A673 (cell line): ENCODE measurements at places on chromosomes 7 and 10. TPM values are rescaled to one million over a fixed set of nuclear protein-coding genes. Genes with fewer than 3 reads are reported as not detected.
A peak's percentile ranks its signal among the peaks of the same experiment; 100 is the strongest.

- H3K36me3 ChIP-seq = no peaks in the 10 kb centered on the region
- H3K4me3 ChIP-seq = no peak overlapping the region
- no peaks in the 10 kb centered on the region for H3K27me3 ChIP-seq
- H3K4me1 ChIP-seq = peaks cover 79% of the 10 kb centered on the region
Observed at GRCh38 chr10:104325436-104326435, 12.5 kb downstream of the ITPRIP start.

The ABCB4 gene
- total RNA-seq = 0.15 TPM in 1 of 2 replicates, not detected in the other

- H3K4me1 ChIP-seq = no peaks in the 10 kb centered on the region
- DNase-seq = no peak
- H3K27ac ChIP-seq = no peak overlapping the region
- no peak overlapping the region for H3K4me3 ChIP-seq
- H3K36me3 ChIP-seq = peaks cover 66% of the 10 kb centered on the region
Observed at GRCh38 chr7:44764665-44765578, 16.3 kb downstream of the ZMIZ2 start.

- no peak overlapping the region for H3K4me3 ChIP-seq
- H3K27ac ChIP-seq = no peak overlapping the region
Observed at GRCh38 chr7:48337012-48337621, 165.9 kb downstream of the ABCA13 start.

DNA sequence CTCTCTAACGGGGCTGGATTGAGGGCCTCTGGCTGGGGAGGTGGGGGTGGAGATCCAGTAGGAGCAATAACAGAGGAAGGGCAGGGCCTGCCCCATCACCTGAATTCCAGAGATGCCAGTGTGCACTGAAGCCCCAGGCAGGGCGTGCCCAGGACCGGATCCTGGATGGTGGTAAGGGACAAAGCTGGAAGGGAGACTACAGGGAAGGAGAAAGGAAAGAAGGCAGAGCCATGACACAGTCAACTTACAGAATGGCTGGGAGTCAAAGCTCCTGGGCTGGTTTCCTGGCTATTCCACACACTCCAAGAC lies 666 bp downstream of the TMEM139 start:
- H3K27ac ChIP-seq = no peak overlapping the region
- no peak overlapping the region for H3K4me3 ChIP-seq
- peaks cover 9% of the 10 kb centered on the region for H3K4me1 ChIP-seq
- no peaks in the 10 kb centered on the region for H3K36me3 ChIP-seq
- H3K27me3 ChIP-seq = no peaks in the 10 kb centered on the region

DNA sequence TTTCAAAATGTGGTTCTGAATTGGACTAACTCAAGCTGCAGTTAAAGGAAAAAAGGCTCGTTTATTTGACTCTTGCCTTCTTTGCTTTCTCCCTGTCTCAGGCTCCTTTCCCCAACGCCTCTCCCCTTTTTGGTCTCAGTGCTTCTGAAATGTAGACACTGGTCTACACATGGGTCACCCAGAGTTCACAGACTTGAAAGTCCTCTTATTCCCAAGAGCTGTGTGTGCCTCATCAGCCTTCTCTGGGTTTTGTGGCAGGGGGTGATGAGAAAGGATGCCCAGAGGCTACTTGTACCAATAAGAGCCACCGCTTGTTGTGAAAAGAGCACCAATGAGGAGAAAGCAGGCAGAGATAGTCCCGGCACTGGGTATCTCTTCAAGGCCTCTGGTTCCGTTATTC lies 125.7 kb downstream of the BICC1 start:
- no peak overlapping the region for H3K27ac ChIP-seq
- DNase-seq = no peak
- no peak overlapping the region for H3K4me3 ChIP-seq

DNA sequence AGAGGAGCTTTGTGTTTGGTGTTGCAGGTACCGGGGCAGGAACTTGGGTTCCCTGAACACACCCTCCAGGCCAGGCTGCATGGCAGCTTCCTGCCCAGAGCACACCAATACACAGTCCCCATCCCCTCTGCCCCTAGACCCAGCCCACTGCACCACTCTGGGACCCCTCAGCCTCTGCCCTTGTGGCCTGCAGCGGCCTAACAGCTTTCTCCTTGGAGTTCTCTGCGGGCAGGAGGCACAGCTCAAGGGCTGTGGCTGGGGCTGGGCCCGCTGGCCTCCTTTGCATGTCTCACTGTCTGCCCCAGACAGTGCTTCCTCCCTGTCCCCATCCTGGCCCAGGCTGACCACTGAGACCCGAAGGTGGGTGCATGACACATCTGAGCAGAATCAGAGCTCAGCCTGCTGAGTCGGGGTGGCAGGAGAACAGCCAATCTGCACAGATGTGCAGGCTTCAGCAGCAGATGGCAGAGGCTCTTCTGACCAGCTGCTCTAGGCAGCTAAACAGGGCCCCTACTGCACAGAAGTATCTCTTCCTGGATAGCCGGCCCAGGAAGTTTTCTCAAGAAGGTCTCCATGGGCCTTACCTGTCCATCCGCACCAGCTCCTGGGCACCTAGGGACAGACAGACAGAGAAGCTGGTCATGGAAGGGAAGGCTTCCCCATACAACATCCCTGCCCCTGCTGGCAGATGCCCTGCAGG lies 20.8 kb downstream of the VSIR start:
- DNase-seq = no peak
- no peak overlapping the region for H3K27ac ChIP-seq
- H3K4me1 ChIP-seq = no peaks in the 10 kb centered on the region
- H3K27me3 ChIP-seq = no peaks in the 10 kb centered on the region
- H3K4me3 ChIP-seq = no peak overlapping the region

DNA sequence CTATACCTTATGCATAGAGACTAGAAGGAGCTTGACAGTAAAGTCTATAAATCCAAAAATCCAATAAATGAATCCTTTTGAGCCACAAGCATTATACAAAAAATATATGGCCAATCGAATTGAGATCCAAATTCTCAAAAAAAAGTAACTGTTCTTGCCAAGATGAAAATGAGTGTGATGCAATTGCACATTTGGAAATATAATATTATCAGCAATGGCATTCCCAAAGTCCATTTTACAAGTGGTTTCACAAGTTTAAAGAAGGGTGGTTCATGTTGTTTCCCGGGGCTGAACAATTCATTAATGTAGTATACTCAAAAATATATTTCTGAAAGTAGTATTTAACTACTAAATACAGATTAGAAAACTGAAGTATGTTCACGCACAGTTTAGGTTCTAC lies 7.3 kb downstream of the RP9 start:
- no peaks in the 10 kb centered on the region for H3K27me3 ChIP-seq
- no peaks in the 10 kb centered on the region for H3K4me1 ChIP-seq
- no peak overlapping the region for H3K4me3 ChIP-seq
- DNase-seq = no peak
- H3K27ac ChIP-seq = no peak overlapping the region

DNA sequence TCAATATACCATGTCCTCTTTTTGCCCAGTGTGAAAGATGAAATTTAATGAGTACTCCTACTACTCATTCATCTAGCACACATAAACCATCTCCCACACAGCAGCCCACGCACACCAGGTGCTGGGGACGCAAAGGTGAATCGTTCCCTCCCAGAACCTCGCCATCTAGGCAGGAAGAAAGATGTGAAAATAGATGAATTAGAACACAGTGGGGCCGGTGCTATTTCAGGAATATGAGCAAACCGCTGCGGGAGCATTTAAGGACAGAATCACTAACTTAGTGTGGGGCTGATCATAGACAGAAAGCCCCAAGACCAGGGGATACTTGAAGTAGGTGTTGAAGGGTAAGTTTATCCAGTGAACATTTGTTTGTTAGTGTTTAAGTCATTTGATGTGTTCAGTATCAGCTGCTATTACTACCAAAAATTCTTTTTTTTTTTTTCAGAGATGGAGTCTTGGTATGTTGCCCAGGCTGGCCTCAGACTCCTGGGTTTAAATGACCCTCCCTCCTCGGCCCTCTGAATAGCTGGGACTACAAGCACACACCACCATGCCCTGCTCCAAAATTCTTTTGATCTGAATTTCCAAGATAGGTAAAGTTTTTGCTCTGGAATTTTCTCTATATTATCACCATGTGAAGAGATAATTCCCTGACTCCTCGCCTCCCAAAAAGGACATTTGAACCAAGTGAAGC lies 48.8 kb downstream of the CPXM2 start:
- no peak overlapping the region for H3K4me3 ChIP-seq
- H3K27ac ChIP-seq = no peak overlapping the region
- H3K4me1 ChIP-seq = no peaks in the 10 kb centered on the region
- no peaks in the 10 kb centered on the region for H3K36me3 ChIP-seq

GRCh38 chr7:114645451-114645850 lies 230.8 kb downstream of the FOXP2 start:
- no peaks in the 10 kb centered on the region for H3K36me3 ChIP-seq
- peaks cover 16% of the 10 kb centered on the region for H3K27me3 ChIP-seq
- H3K27ac ChIP-seq = no peak overlapping the region
- DNase-seq = no peak
- no peaks in the 10 kb centered on the region for H3K4me1 ChIP-seq

The CRHR2 gene
- total RNA-seq = not detected in 2 replicates

The C1QL3 gene
- total RNA-seq = not detected in 2 replicates

The SGCE gene
- 49.2 and 52.9 TPM in 2 replicates for total RNA-seq

DNA sequence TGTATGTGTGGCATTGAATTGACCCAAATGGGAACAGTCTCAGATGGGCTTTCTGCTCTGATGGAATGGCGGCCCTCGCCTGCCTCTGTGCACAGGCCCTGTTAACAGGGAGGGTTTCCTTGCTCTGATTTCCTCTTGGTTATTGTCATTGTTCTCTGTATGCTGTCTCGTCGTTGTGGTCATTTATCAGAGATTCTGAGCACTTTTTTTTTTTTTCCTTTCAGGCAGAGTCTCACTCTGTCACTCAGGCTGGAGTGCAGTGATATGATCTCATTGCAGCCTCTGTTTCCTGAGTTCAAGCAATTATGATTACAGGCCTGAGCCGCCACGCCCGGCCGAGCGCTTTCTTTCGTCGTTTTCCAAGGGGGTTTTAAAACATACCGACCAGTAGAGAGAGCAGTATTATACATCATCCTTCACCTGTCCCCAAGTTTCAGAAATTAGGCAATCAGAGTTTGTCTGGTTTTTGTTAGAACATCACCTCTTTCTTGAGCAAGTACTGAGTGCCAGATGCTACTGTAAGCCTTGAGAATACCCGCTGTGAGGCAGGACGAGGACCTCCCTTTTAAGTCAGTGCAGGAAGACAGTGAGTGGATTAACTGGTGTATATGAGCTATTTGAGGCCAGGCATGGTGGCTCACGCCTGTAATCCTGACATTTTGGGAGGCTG lies 6.5 kb downstream of the CHST12 start:
- no peaks in the 10 kb centered on the region for H3K4me1 ChIP-seq
- H3K27ac ChIP-seq = no peak overlapping the region
- DNase-seq = peak; percentile 33
- H3K4me3 ChIP-seq = no peak overlapping the region

The BMPER gene
- total RNA-seq = 6.7 and 8.2 TPM in 2 replicates

DNA sequence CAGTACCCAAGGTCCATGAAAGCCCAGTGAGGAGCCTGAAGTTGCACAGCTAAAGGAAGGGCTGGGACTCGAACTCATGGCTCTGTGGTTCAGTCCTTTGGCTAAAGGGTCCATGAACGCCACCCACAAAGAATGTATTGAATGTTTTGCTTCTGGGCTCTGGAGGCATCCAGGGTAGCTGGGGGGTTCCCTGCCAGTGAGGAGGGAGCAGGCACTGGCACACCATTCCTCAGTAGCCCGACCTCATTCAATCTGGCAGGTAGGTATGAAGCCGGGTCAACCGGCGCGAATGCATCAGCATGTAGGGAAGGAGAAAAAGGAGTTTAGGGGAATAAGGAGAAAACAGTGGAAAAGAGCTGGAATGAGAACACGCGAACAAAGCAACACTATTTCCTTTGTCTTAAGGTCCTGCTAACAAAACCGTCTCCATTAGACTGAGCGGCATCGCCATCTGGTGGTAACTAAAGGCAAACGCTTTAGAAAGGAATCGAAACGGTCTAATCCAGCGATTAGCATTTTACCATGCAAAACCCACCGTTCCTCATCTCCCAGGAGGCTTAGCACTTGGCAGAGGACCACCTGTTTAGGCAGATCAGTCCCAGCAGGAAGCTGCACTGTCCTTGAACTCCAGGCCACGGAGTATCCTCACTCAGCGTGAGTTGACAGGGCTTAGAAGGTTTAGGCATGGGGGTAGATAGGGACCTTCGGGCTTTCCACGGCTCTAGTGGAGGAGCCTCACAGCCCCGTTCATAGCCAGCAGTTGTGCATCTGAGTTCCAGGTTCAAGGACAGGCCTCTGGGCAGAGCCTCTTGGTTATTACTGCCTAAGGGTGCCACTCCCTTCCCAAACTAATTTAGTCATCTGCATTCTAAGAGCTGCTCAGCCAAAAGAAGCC lies 122.8 kb downstream of the UBE2H start:
- peaks cover 20% of the 10 kb centered on the region for H3K4me1 ChIP-seq
- peak overlapping the region; percentile 23 for H3K27ac ChIP-seq
- H3K36me3 ChIP-seq = no peaks in the 10 kb centered on the region
- peak; percentile 90 for DNase-seq
- peak overlapping the region; percentile 30 for H3K4me3 ChIP-seq

- DNase-seq = no peak
- H3K4me3 ChIP-seq = no peak overlapping the region
- H3K27ac ChIP-seq = no peak overlapping the region
- H3K27me3 ChIP-seq = no peaks in the 10 kb centered on the region
Observed at GRCh38 chr10:59582058-59582457, 127.6 kb downstream of the SLC16A9 start.

DNA sequence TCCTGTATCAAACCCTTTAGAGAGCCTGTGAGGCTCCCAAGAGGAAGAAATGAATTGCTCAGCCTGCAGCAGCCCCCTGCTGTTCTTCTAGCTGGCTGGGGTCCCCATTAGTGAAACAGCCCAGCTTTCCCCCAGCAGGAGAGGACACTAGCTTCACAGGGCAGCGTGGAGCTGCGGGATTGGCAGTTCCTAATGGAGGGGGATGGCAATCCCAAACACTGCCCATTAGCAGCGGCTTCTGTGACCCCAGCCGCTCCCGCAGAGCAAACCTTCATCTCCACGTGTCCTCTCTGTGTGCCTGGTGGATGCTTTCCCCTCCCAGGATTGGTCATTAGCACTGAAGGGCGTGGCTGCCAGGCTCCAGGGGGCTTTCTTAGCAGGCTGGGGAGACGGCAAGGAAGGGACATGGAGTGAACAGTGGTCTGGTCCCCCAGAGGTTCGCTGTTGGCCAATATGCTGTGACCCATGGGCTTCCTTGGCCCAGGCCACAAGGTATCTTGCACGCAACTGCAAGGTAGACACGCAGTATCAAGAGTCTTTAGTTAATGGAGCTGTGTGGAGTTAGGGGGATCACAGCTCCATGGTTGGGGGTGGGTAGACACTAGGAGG lies 322.5 kb upstream of the ZMIZ1 start:
- H3K27ac ChIP-seq = no peak overlapping the region
- H3K4me3 ChIP-seq = no peak overlapping the region

GRCh38 chr7:137919987-137920386 lies 73.2 kb upstream of the DGKI start:
- no peak for DNase-seq
- no peaks in the 10 kb centered on the region for H3K36me3 ChIP-seq
- no peak overlapping the region for H3K4me3 ChIP-seq
- H3K4me1 ChIP-seq = no peaks in the 10 kb centered on the region
- H3K27ac ChIP-seq = no peak overlapping the region

GRCh38 chr10:48885376-48885775 lies 54.3 kb downstream of the LRRC18 start:
- no peak overlapping the region for H3K4me3 ChIP-seq
- no peaks in the 10 kb centered on the region for H3K4me1 ChIP-seq
- H3K27ac ChIP-seq = no peak overlapping the region

The ORC5 gene
- 29.2 and 36.7 TPM in 2 replicates for total RNA-seq

- H3K27ac ChIP-seq = no peak overlapping the region
- H3K27me3 ChIP-seq = no peaks in the 10 kb centered on the region
- no peaks in the 10 kb centered on the region for H3K4me1 ChIP-seq
- no peak overlapping the region for H3K4me3 ChIP-seq
- H3K36me3 ChIP-seq = no peaks in the 10 kb centered on the region
- DNase-seq = no peak
Observed at GRCh38 chr10:81386817-81387216, 488.2 kb upstream of the NRG3 start.

GRCh38 chr7:111833466-111833865 lies 271.2 kb upstream of the IMMP2L start:
- no peaks in the 10 kb centered on the region for H3K27me3 ChIP-seq
- no peak overlapping the region for H3K4me3 ChIP-seq
- no peak for DNase-seq
- H3K36me3 ChIP-seq = peaks cover 5% of the 10 kb centered on the region
